PC-9 (cell line): ENCODE measurements at places on chromosomes 6 and 20. TPM values are rescaled to one million over a fixed set of nuclear protein-coding genes. Genes with fewer than 3 reads are reported as not detected.

DNA sequence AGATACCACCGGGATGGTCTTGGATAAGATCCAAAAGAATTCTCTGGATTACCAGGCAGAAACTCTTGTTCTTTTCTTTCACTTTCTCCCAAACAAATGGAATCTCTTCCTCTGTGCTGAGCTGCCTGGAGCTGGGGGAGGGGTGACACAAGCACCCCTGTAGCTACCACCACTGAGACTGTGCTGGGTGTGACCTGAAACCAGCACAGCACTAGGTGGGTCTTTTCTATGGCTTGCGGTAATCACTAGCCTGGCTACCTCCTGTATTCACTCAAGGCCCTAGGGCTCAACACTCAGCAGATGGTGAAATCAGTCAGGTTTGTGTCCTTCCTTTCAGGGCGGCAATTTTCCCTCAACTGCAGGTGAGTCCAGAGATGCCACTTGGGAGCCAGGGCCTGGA, 122.4 kb upstream of the CENPW start:
- no peak for DNase-seq

DNA sequence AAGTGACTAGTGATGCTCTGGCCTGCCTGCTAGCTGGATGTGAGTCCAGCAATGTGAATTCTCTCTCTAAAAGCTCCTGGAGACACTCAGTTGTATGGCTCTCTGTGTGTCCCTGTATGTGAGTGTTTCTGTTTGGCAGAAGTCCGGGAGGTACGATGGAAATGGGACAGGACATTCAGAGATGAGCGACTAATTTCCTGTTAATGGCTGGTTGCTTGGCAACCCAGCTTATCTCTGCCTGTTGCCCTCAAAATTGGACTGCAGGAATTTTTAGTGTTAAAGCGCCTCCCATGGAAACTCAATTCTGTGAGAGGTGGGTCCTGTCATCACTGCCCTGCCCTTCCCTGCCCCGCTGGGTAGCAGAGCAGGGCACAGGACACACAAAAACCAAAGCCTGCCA, 136.8 kb upstream of the LRFN2 start:
- DNase-seq: no peak

- DNase-seq: no peak
These were observed 45.6 kb upstream of the ANKEF1 start for GRCh38 chr20:9989066-9989724.

DNA sequence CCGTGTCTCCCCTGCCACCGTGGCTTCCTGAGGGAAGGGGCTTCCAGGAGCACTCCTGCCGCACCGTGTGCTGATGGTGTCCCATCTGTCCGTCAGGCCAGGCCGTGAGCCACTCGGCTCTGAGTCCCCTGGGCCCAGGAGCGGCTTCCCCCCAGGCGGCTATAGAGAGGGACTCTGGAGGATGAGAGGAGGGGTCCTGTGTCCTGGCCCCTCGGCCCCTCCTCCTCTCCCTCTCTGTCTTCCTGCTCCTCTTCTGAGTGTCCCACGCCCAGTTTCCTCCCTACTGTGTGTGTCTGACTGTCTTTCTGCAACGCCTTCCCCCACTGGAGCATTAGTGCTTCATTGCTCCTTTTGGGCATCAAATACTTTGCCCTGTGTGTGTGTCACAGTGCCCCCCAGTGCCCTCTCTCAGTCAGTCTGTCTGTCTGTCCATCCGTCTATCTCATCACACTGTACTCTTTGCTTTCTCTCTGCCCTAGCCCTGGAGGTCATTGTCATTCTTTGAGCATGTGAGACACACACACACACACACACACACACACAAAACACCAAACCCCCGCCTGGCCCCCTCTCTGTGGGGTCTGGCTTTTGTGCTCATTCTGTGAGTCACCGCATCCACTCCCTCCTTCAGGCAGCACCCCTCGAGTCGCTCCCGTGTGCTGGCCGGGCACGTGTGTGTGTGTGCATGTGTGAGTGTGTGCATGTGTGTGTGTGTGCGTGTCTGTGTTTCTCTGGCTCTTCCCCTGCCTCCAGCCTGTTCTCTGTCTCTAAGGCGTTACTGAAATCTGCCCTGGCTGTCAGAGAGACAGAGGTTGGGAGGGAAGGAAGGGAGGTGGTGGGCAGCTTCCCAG, 71.9 kb downstream of the SRC start:
- DNase-seq: no peak

GRCh38 chr20:25318471-25319240, 70.8 kb downstream of the PYGB start:
- DNase-seq: no peak

LHFPL5 gene
- total RNA-seq: 1.2 and 1.7 TPM in 2 replicates

ZBTB22 gene
- total RNA-seq: 16.5 and 20.8 TPM in 2 replicates

NKX2-2 gene
- not detected in 2 replicates for total RNA-seq

TBXT gene
- not detected in 2 replicates for total RNA-seq

TRIM15 gene
- total RNA-seq: not detected in 2 replicates

OPRL1 gene
- total RNA-seq: 1.5 and 2.7 TPM in 2 replicates

ATAT1 gene
- 15.1 and 29.4 TPM in 2 replicates for total RNA-seq

RPS6KA2 gene
- total RNA-seq: 18.5 and 20.6 TPM in 2 replicates
